ENCODE measurements at places on chromosomes 1 and 21.

DNA sequence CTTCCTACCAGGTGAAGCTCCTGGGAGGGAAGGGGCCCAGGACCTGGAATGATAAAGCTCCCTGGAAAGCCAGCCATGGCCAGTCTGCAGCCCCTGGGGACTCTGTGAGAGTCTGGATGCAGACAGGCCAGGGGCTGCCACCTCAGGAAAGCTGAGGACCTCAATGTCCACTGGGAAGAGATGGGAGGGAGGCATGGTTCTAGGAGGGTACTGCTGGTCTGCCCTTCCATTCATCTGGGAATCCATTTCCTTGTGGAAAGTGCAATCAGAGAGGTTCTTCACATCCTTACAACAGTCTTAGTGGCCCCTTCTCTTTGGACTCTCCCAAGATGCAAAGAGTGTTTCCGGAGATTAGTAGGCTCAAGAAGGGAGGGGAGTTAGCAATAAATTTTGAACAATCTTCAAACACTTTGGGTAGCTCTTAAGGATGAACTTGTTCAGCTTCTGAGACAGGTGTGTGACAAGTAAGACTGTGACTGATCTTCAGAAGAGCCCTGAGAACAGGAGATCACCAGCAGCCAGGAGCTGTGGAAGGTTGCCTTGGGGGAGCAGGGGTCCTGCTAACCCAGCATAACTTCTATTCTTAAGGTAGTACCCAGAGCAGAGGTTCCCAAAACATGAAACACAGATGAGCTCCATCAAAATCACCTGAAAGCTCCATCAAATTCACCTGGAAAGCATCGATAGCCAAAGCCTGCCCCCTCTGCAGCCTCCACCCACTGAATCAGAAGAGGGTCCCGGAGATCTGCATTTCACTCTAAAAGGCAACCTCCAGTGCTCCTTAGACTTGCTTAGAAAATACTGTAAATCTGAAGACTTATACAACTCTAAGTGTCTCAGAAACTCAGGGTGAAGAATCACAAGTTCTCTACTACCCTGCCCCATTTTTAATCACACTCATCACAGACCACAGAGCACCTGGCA, 616 bp upstream of the LAX1 start:
- no peak for DNase-seq

DNA sequence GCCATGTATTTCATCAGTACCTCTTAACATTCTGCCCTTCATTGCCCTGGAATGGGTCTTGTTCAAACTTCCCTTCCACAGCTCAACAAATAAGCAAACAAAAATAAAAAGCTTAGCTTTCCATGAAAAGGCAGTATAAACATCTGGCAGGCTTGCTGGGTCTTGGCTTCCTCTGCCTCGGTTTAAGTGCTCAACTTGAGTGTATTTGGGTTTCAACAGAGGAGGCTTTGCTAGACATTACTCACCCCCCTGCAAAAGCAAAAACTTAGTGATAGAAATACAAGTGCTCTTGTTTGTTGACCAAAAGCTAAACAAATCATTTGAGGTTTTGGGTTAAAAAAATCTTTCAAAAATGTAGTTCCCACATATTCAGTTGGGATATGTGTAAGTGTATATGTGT, 518.5 kb downstream of the PLPP3 start:
- no peak for DNase-seq

DNA sequence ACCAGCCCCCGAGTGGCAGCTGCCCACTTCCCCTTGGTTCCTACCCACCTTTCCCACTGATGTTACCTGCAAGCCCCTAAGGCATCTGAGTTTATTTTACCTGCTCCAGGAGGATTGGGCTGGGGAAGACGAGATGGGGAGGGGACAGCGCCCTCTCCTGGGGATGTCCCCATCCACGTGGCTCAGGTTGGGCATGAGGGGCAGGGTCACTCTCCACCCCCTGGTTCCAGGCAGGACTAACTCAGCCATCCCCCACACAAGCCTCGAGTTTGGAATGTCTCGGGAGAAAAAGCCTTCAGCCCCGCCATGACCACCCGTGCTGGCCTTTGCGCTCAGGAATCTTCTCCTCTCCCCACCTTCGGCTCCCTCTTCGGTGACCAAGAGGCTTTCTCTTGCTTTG, 90.0 kb downstream of the ARHGEF10L start:
- no peak for DNase-seq

DNA sequence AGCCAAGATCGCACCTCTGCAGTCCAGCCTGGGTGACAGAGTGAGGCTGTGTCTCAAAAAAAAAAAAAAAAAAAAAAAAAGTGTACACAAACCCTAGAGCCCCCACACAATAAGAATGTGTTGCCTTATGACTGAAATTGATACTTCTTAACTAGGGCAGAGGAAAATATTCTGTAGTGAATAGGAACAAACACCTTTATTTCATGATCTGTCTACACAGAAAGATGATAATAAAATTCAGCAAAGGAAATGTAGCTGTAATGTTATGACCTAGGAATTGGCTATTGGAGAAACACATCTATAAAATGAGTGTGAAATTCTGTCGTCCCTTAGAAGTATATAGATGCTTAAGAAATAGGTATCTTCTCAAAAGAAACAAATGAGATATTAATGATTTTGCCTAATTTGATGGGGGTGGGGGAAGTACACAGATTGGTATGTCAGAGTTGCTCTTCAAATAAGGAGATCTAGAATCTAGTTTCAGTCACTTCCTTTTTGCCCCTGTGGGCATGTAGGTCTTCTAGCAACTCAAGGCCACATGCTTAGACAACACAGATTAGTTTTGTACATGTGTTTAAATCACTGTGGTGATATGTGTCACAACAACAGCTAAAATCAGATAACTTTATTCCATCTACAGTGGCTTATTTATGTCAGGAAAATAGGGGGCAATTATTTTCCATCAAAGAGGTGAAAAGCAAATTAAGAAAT, 10.7 kb upstream of the GPR25 start:
- peak; percentile 40 for DNase-seq

GRCh38 chr1:205670611-205671430, 9.5 kb downstream of the SLC45A3 start:
- DNase-seq: peak; percentile 31

DNA sequence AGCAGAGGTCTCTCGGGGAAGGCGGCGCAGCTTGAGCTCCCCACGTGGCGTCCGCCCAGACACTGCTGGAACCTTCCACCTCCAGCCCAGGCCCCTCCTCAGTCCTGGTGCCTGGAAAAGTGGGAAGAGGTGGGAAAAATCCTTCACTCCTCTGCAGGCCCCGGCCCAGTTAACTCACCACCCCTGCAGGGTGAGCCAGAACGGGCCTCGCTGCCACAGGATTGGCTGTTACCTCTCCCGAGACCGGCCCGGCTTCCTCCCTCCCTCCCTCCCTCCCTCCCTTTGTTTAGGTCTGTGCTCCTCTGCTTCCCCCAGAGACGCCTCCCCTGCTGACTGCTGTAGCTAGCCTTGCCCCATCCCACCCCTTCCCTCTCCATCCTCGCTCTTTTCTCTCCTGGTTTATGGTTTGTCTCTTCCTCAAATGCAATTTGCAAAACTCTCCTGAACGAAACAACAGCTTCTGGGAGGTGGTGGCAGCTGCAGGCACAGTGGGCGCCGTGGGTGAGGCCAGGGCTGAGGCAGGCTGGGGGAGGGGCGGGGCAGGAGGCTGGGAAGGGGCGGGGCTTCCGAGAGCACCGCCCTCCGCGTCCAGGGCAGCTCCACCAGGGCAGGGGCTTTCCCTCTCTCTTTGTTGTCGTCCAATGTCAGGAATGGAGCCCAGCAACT, 6.5 kb downstream of the CAPN9 start:
- peak; percentile 52 for DNase-seq

DNA sequence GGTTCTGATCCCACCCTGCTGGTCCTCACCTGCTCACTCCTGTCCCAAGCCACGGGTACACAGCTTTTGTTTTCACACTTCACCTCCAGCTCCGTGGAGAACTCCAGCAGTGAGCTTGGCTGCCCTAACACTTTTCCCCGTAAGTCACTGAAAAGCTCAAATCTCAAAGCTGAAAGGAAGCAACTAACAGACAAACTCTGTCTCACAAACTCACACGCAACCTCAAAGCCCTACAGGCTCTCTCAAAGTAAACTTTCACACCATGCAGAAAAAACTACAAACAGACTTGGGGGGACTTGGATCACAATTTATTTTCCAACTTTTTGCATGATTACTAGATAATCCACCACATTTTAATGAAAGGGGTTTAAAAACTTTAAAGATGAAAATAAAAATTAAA, 88.3 kb downstream of the AK5 start:
- DNase-seq: no peak

DNA sequence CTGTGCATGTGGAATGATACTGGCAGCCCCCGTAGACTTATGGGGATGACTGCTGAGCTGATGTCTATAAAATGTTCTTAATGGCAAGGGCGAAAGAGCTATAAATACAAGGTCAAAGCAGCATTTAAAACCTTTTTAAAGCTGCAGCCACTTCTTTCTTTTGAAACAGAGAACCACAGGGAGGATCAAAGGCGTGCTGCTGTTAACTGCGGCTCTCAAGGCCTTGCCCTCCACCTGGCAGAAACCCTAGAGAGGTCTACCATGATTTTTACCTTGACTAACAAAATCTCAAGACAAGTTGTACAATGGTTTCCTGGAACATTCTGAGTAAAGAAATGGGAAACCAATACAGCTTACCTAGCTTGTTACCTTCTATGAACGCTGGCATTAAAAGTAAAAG, 89.7 kb downstream of the SLC45A1 start:
- DNase-seq: no peak

GRCh38 chr1:178337091-178337706, 159.6 kb downstream of the CLEC20A start:
- no peak for DNase-seq

- DNase-seq: no peak
Observed at GRCh38 chr1:44613941-44614340, 60.3 kb downstream of the TMEM53 start.

GRCh38 chr1:213670692-213671023, 317.1 kb upstream of the PROX1 start:
- no peak for DNase-seq

GRCh38 chr21:21712748-21713520, 714.7 kb downstream of the NCAM2 start:
- no peak for DNase-seq

- DNase-seq: peak; percentile 52
Observed at GRCh38 chr1:62841587-62842169, 57.7 kb downstream of the ATG4C start.

GRCh38 chr1:218572050-218572449, 226.9 kb downstream of the TGFB2 start:
- DNase-seq: no peak

DNA sequence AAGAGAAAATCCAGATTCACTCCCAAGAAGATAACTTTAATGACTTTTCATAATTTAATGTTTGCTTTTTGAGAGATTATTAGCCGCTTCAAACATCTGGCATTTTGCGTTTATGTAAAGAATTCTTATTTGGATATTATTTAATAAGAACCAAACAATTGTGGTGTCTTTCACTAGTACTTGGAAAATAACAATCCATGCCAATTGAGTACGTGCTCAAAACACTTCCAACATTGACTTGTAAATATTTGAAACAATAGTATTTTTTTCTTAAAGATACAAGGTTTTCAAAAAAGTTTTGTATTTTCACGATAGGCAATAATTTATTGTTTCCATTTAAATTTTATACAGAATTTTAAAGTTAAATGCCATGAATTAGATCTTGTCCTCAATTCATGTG, 498.7 kb downstream of the AMY1C start:
- DNase-seq: no peak

- no peak for DNase-seq
Observed at GRCh38 chr1:46168477-46168876, 6.4 kb upstream of the TSPAN1 start.

DNA sequence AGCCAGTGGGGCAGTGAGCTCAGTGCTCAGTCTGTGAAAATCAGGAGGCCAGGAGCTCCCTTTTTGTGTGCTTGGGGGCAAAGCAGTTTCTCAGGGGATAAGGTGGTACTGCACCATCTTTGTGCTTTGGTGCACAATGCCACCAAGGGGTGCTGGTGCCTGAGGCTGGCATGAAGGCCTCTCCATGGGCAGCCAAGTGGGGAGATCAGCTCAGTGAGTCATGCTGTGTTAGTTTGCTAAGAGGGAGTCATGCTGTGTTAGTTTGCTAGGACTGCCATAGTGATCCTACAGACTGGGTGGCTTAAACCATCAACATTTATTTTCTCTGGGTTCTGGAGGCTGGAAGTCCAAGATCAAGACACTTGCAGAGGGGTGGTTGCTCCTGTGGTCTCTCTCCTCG, 428.1 kb downstream of the PRDM2 start:
- DNase-seq: no peak

DNA sequence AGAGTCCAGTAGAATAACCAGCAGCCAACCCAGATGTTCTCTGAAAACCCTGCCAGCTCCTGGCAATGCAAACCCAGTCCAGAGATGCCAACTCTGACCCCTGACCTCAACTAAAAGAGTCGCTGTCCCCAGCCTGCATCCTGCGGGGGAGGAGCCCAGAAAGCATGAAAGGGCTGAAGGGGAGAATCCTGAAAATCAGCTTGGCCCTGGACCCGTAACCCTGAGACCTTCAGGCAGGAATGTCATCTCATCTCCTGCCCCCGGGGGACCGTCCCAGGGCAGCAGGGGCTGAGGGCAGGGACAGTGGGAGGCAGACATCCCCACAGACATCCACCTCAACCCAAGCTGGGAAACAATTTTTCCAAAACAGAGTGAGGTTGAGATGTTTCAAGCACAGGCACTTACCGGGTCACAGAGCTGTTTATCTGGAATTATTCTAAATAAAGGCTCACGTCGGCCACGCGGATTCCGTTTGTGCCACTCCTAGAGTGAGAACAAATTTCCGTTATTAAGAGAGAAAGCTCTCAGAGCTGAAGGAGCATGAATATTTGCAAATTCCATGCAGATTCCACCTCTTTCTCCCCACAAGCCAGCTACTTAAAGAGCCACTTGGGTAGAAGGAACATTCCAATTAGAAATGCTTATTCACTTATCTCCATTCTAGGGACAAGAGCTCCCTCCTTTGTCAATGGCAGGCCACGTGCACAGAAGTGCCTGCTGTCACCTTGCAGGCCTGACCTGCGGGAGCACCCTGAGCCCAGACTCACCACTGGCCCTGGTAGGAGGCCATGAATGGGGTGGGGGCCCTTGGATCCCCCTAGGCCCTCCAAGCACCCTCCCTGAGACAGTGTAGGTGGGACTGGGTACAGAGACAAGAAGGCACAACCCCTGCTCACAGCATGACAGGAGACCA, 240.1 kb downstream of the NPHP4 start:
- no peak for DNase-seq

GRCh38 chr1:224199679-224200078, 16.6 kb downstream of the DEGS1 start:
- no peak for DNase-seq
